ENCODE measurements at places on chromosomes 1 and 21.

- no peak for DNase-seq
These were observed 125.2 kb downstream of the MAST2 start for GRCh38 chr1:45928486-45929205.

DNA sequence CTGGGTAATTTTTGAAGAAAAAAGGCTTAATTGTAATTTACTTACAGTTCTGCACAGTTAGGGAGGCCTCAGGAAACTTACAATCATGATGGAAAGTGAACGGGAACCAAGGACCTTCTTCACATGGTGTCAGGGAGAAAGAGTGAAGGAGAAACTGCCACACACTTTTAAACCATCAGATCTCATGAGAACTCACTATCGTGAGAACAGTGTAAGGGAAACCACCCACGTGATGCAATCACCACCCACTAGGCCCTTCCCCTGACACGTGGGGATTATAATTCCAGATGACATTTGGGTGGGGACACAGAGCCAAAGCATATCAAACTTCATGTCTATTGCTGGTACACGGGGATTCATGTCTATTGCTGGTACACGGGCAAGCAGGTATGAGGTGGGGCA lies 5.3 kb upstream of the SFT2D2 start:
- no peak for DNase-seq

DNA sequence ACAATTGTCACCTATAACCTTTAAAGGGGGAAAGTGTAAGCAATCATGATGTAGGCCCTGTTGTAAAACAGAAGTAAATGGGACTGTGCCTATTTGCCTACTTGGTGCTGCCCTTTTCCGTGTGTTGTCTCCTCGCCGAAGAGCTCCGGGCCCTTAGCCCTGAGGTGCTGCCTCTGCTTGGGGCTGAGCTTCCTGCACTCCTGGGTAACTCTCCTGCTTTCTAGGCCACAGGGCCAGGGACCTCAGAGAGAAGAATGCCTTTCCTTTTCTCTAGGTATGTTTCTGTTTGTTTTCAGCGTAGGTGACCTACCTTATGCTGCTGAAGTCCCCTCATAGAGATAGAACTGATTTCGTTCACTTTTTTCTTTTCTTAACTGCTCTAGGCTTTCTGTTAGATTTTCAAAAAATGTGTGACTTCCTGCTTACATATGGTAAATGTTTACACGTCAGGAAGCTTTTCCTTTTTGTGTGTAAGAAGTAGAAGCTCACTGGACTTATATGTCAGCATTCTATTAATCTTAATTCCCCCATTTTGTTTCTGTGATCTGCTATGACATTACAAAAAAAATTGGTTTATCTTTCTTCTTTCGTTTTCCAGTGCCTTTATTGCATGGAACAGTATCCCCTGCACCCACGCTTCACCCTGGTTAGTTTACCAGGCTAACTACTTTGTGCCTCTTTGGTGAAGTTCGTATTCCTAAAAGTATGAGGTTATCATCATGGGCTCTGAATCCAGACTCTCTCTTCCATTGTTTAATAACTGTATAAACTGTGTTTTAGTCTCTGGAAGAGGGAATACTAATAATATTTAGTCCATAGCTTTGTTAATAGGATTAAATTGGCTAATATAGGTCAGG lies 61.7 kb downstream of the ITSN1 start:
- no peak for DNase-seq

- no peak for DNase-seq
These were observed 77.5 kb downstream of the DNTTIP2 start for GRCh38 chr1:93801471-93801870.

GRCh38 chr1:177091040-177091439 lies 73.5 kb downstream of the ASTN1 start:
- DNase-seq: no peak

GRCh38 chr1:2969011-2969844 lies 52.0 kb upstream of the ACTRT2 start:
- no peak for DNase-seq

GRCh38 chr1:42157667-42158066 lies 4.5 kb downstream of the GUCA2B start:
- no peak for DNase-seq

DNA sequence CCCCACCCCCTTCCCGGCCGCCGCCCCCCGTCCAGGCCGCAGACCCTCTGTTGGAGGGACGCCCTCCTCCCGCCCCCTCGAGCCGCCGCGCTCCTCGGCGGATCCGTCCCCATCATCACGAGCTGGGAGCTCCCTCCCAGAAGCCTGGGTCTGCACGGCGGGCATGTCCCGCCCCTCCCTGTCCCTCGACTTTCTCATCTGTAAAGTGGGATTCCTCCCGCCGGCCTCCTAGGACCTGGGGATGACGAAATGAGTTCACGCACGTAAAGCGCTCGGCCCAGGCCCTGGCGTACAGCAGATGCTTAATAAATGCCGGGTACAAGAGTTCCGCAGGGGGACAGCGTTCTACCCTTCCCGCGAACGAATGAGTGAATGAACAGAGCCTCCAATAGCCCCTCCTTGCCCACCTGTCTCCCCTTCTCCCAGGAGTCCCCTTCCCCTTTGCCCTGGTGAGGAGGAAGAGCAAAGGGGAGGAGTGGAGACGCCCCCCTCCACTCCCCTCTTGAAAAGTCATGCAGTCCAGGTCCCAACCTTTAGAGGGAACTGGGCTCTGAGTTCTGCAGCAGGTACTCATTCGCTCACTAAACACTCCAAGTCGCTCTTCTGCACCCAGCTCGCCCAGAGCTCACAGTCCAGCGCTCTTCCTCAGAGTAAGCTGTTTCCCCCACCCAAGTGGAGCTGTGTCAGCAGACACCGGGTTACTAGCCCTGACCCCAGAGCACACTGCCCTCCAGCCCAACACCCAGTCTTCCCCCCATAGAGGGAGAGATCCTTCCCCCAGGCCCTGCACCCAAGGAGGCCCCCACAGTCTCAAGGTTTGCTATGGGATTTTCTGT lies 16.8 kb downstream of the RAP1GAP start:
- no peak for DNase-seq

DNA sequence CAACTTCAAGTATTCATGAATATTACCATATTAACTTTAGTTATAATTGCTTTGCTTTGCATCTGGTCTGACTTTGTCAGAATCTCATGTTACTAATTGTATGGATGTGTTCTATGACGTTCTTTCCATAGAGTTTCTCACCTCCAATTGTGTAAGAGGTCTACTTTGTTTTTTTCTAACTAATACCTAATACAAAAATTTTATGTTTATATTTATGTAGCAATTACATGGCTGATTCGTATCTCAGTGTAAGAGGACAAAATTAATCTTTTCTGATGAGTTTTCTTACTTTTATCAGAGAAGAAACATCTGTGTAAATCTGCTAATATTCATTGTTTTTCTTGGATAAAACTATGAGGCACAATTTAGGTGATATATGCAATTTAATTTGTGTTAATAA lies 224.8 kb upstream of the B3GALT2 start:
- DNase-seq: no peak
